SK-N-MC (cell line): ENCODE measurements at places on chromosomes 5 and 9.

- no peak for DNase-seq
These were observed 448 bp upstream of the ZNF782 start for GRCh38 chr9:96854651-96855273.

DNA sequence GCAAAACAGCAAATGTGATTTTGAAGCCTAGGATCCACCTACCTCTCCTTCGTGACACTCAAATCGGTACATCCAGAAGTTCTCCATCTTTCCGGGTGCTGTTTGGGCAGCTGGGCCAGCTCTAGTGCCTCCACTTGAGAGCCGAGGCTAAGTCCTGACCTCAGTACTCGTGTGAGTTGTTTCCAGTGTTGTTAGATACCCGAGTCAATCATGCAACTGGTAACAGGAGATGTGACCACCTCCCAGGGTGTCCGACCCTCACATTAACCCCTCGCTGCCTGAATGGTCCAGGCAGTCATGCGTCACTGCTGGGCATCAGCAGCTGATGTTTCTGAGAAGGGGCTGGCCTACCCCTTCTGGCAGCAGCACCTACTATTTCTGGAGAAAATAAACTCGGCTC, 170.3 kb downstream of the ENTREP1 start:
- DNase-seq = no peak

DNA sequence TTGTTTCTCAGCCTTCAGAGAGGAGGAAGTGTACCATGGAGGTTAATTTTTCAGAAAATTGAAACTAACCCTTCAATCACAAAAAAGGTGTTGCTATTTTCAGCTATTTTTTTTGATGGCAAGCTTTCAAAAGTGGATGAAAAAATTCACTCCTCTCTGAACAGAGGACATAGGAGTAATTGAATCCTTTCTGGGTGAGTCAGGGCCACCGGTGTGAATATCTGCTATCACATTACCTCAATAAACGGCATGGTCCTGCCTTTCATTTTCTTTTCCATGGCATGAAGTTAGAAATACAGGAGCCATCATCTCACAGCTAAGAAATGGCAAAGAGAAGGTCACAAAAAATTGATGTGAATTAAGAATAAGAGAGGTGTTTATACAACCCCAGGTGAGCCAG, 90.2 kb upstream of the CCDC112 start:
- DNase-seq = no peak

- no peak for DNase-seq
These were observed 22.5 kb downstream of the C5orf22 start for GRCh38 chr5:31554552-31554951.

DNA sequence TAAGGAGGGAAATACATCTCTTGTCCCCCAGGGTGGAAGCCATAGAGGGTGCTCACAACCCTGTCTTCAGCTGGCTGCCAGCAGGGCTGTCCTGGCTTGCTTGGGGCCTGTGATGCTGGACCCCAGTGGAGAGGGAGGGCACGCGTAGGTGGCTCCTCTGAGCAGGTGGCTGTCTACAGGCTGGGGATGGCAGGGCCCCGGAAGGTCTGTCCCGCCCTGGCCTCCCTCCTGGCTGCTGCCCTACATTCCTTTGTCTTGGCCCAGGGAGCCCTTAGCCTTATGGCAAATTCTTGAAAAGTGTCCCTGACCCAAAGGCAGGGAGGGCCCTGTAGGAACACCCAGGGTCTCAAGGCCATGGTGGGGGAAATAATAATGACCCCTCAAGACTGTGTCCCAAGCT, 224.4 kb downstream of the HSPA4 start:
- DNase-seq = no peak

GRCh38 chr5:187617-188451, 3.5 kb upstream of the LRRC14B start:
- DNase-seq = no peak

- no peak for DNase-seq
These were observed 1.6 kb upstream of the OXCT1 start for GRCh38 chr5:41871852-41872251.

- no peak for DNase-seq
These were observed 100.1 kb downstream of the GIN1 start for GRCh38 chr5:103019804-103020203.

DNA sequence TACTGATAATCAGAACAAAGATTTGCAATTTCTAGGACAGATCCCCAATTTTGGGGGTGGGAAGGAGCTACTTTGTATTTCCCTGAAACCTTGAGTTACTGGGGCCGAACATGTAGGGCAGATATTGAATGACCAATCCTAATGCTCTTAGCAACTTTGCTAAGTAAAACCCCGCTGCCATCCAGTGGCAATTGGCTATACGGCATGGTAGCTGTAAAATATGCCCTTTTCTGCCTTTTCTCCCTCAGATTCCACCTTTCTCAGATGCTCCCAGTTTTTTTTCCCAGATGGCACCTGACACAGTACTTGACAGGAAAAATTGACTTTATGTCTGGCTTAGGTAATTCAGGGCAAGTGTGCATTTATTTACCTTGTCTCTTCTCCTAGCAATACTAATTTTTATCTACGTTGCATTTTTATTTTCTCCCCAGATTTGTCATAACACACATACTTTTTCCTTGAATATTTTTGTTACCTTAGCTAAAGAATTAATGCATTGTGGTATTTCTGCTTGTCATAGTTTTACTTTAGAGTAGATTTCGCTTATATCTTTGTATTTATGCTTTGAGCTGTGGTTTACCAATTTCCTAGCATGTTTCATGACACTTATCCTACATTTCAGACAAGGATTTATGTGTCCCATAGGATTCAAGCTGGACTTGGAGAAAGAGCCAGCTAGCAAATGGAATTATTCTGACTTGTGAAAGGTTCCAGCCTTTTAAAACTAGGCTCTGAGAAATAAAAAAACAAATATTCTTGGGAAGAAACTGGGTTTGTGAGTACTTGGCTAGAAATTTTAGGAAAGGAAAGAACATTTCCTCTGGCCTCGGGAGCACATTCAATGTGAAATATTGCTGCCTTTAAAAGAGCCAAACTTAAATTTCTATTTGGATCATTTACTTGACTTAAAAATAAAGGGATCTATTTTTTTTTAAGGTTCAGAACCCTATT, 37.4 kb downstream of the PIK3R1 start:
- DNase-seq = no peak

DNA sequence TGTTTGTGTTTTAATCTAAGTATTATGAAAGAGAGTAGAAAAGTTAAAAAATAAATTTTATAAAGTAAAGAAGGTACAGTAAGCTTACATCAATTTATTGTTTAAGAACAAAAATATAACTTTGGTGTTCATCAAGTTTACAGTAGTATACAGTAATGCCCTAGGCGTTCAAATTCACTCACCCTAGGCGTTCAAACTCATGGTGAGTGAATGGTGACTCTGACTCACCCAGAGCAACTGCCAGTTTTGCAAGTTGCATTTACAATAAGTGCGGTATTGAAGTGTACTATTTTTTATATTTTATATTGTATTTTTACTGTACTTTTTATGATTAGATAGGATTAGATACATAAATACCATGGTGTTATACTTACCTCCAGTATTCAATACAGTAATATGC, 421.3 kb downstream of the CDH12 start:
- no peak for DNase-seq

- no peak for DNase-seq
These were observed 1.4 kb upstream of the CTXN3 start for GRCh38 chr5:127647361-127647958.

GRCh38 chr5:83721953-83722901, 1.6 kb upstream of the HAPLN1 start:
- no peak for DNase-seq

DNA sequence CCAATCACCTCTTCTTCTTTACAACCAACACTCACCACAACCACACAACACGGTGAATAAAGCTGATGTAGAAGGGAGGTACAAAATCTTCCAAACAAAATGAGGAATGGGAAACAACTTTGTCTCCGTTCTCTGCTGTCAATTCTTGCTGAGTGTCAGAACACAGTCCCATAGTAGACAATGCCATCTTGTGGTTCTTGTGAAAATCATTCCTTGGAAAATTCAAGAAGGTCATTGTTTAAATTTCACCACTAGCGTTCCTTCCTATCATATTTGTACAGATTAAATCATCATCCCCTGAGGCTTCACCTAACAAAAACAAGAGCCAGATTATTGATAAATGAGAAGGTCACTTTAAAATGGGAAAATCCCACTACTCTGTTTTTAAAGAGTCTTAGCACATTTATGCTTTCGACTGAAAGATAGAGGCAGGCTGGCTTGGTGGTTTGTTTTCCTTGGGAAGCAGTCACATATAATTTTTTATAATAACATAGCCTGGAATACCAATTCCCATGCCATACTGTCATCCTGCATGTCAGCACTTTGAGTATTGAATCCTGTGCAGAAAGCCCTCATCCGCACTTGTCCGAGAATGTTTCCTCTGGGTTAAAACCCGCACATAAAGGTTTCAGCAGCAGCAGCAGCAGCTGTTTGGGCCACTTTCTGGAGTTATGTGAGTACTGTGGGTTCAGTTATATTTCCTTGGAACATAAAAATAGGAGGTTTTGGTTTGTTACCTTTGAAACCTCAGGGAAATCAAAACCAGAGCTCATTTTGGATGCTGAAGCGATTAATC, 395.0 kb upstream of the SMARCA2 start:
- DNase-seq = peak; percentile 32

DNA sequence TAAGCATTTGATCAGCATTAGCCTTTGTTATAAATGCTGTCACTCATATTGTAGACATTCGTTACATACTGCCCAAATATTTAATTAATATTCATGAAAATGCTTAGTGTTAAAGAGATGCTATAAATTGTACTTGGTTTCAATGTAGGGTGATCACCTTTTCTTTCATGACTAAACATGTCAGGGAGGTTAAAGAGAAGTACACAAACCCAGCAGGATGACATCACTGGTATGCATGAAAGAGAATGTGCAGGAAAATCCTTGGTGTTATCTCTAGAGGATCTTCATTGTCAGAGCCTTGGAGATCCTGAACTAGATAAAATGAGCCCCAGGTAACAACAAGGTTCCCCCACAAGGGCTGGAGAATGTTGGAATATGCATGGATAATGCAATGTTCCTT, 33.0 kb upstream of the SV2C start:
- DNase-seq = no peak

DNA sequence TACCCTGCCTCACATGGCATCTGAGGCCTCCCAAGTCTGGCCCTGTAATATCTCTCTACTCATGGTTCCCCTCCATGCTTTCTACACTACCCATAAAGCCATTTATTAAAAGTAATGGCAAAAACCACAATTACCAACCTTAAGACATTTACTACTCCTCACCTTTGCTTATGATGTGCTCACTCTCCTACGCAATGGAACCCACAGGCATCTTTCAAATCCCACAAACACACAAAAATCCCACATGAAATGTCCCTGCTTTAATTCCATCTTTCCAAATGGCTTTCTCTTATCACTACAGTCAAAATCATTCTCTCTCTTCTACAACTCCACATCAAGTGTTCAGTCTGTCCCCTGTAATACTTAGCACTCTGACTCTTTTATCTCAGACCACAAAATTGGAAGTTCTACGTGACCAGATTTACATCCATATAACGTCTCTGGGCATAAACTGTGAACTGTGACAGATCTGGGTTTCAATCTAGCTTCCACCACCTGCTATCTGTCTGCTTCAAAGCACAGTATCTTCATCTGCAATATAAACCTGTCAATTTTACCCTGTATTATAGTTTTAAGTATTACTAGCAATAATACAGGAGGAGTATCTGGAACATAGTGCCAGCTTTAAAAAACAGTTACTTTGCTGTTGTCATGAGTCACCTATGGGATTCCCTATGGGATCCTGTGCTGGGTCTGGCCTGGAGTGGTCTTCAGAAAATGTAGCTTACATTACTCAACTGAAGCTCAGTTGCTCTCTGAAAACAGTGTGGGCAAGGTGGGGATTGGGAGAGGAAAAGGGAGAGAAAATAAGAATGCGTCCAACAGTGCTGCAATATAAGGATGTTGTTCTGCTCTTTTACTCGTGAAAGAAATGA, 137.1 kb upstream of the TRIM32 start:
- no peak for DNase-seq

GRCh38 chr5:17087035-17087434, 130.4 kb upstream of the BASP1 start:
- DNase-seq = no peak

- DNase-seq = no peak
These were observed 163.0 kb upstream of the CCDC152 start for GRCh38 chr5:42593591-42593990.

DNA sequence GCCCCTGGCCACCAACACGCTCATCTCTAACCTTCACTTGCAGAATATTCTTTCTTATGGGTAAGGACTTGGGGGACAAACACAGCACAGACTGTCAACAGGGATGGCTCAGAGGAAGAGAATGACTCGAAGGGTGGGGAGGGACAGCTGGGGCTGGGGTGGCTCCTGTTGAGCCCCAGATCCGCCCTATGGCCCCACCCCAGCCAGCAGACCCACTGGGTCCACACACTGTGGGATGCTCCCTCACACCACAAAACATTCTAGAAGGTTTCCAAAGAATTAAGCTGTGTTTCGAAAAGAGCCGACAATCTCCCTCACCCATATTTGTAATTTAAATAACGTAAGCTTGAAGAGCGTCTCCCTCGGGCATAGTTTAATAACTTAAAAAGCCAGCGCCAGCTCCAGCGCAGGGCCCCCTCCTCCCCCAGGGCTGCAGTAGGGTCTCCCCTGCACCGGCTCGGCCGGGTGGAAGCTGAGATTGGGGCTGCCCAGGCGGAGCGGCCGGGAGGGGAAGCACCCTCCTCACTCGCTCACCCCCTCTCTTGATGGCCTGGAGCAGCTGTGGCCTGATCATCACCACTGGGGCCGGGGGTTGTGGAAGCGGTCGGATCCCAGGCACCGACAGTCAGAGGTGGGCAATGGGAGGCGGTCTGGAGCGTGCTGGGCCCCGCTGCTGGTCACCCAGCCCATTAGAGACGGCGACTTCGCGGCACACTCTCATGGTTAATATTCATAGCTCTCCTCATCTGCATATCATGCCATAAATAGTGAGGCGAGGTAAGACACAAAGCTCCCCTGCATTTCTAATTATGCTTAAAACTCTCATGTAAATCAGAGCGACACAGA, 37.6 kb downstream of the NACC2 start:
- peak; percentile 61 for DNase-seq

DNA sequence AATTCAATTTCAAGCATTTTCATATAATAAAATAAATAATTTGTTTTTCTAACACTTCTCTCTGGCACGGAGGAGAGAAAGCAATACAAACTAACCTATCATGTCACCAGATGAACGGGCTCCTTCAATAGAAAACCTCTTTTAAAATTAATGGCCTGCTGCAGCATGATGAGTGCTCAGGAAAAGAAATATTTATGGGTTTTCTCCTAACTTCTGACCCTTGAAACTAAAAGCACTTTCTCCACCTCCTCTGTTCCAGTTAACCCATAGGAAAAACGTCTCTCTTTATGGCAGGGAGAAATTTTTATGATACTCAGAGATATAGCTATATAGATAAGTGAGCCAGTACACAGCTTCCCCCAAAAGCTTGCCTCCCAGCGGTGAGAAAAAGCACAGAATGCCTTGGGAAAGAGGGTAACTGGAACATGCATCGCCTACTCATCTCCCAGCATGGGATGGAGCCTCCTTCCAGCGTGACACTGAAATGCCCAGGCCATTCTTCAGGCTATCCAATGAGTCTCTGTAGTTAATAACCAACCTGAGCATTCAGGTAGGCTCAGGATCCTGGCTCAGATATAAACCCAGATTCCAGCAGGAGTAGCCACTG, 963.0 kb upstream of the DMAC1 start:
- no peak for DNase-seq

GRCh38 chr5:104084896-104085295, 522.3 kb upstream of the NUDT12 start:
- no peak for DNase-seq

GRCh38 chr5:151663617-151664293, 23.0 kb downstream of the SPARC start:
- no peak for DNase-seq
